ENCODE measurements at places on chromosomes 1 and 21. TPM values are rescaled to one million over a fixed set of nuclear protein-coding genes. Genes with fewer than 3 reads are reported as not detected.

- DNase-seq = peak; percentile 70
These were observed 82.1 kb upstream of the ARHGEF16 start for GRCh38 chr1:3372317-3372716.

DNA sequence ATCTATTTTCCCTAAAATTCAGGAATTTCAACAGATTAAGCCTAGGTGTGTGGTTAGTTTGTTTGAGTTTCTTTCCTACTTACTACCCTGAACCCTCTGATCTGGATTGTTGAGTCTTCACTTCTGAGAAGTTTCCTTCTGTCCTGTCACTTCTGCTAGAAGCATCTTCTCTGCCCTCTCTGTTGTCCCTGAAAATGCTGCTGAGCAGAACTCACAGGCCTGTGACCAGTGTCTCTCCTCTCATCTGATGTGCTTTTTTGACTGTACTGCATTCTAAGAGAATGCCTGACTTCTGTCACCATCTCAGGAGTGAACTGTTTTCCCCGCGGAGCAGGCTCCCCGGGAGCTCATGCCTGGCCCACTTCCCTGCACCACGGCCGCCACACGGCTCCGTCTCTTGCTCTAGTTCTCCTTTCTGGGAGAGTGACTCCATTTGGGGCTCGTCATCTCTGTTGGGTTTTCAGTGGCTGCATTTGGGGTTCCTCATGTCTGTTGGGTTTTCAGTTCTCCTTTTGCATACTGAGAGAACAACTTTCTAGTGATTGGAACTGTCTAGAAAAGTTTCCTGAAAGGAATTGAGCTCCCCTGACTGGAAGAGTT, 77.9 kb downstream of the POFUT2 start:
- peak; percentile 49 for DNase-seq

GRCh38 chr1:43348343-43348808, 10.4 kb upstream of the CDC20 start:
- DNase-seq = no peak

- no peak for DNase-seq
These were observed 16.2 kb downstream of the CHRNB2 start for GRCh38 chr1:154583773-154584172.

CRYAA gene
- total RNA-seq = not detected

- DNase-seq = no peak
These were observed 44.3 kb downstream of the PEX14 start for GRCh38 chr1:10519016-10519417.

DNA sequence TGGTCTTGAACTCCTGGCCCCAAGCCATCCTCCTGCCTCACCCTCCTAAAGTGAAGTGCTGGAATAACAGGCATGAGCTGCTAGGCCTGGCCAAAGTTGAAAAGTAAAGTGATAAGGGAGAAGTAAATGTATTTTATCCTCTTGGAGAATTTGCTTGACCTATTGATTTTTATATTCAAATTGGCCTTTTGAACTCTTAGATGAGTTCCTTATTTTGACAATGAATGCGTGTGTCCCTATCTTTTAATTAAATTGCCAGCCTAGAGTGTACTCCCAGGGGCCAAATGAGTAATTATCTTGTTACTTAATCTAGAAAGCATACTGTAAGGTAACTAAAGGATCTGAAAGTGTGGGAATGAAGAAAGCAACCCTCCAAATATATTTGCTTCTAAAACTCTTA, 11.4 kb downstream of the RNF11 start:
- DNase-seq = no peak

DNA sequence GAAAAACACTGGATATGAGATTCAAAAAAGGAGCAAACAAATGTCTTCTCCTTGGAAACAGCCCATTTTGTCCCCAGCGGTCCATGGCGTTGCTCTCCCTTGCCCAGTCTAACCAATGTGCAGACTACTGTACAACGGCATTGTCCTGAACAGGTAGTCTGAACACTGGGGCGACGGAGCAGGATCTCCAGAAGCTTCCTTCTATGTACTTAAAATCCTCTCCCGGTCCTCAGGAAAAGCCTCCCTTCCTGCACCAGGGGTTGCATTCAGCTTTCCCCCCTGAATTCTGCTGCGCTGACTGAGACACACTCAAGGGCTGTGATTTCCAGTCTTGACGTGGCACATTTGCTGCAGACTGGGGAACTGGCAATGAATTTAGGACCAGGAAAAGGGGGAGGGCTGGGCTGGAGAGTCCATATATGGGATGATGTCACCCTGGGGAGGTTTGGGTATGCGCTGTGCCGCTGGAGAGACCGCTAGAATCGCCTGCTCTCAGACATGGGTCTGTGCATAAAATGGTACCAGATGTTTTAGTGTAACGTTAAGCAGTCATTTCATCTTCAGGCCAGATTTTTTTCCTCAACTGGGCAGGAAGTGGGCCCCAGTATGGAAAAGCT, 275.9 kb upstream of the C1orf105 start:
- DNase-seq = peak; percentile 53

TMEM240 gene
- 0.52 TPM for total RNA-seq

MPL gene
- not detected for total RNA-seq

GRCh38 chr1:200965111-200965805, 58.3 kb downstream of the KIF21B start:
- no peak for DNase-seq

- DNase-seq = no peak
These were observed 56.7 kb downstream of the PTGS2 start for GRCh38 chr1:186623551-186623950.

MTARC1 gene
- total RNA-seq = not detected

OPTC gene
- total RNA-seq = not detected

DNA sequence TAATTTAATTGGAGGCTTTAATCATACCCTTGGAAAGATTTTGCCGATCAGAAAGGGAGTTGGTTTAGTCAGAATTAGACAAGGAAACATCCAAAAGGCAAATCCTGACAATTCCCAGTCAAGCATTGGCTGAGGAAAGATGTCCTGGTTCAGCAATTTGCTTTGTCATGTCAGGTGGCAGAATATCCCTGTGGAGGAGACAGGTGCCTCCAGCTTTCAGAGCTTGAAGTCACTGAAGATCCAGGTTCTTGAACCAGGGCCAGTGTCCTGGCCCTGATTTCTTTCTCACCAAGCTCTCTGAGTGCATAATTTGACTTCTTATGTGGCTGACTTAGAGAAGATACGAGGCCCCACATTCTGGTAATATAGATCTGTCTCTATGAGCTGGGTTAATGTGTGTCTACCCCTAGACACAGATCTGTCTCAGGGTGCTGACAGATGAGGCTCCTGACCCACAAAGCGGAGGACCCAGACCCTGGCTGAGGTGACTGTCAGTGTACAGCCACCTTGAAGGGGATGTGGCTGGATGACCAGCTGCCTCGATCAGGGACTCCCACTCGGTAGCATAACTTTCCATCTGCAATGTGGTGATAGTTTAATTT, 118.9 kb downstream of the HHAT start:
- DNase-seq = no peak

DNA sequence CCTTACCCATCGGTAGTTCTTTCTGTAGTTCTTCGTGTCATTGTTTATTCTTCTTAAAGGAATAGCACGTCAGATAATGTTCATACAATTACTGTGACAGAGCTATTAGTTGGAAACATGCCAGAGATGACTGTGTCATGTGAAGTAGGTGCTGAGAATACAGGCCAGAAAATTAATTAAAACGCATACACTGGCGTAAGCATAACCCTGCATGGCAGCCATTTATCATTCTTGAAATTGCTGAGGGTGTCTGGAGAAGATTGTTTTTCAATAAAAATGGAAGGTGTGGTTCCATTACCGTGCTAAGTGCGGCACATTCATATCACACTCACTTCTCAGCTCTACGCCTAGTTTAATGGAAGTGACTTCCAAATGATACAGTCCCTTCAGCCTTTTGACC, 7.8 kb downstream of the ETS2 start:
- DNase-seq = no peak

DNA sequence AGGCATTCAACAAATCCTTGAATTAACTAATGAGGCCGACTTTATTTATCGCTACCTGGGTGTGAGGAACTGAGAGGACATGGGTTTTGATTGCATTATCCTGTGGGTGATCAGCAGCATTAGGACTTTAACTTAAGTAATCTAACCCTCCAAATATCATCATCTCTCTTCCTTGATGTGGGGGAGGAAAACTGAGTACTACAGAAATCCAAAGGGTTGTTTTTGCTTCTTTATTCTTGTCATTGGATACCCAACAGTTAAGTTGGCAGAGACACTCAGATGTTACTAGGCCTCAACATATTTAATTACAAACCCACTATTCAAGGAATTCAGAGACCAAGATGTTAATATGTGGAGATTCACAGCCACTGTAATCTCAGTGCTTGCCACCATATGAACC, 97.4 kb upstream of the ST6GALNAC5 start:
- DNase-seq = no peak

GRCh38 chr1:193339401-193339800, 153.0 kb upstream of the B3GALT2 start:
- DNase-seq = no peak

DNA sequence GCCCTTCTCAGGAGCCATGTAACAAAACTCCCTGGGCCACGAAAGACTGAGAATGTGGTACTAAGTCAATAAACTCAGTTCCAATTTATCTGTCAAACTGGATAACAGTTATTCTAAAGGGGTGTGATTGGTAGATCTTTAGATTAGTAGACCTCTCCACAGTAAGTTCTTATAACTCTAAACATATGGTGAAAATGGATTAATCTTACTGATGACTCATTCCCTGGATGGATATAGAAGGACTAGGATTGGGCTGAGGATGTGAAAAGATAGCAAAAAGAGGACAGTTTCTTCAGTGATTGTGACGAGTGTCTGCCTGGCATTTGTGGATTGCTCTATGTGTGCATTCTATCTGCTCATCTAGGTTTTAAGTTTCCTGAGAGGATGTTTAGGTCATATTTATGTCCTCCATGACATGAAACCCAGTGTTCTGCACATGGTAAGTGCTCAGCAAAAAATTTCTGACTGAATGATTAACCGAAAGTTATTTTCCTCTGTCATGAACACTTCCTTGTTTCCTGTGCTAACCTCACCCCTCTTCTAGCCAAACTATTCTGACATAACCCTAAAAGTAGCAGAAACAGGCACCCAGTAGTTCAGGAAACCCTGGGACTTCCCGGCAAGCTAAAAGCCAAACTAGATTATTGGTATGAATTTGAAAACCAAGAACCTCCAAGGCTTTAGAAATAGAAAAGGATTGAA, 397.5 kb upstream of the PLXNA2 start:
- DNase-seq = no peak

AIRE gene
- 0.05 TPM for total RNA-seq

DENND2C gene
- 0.12 TPM for total RNA-seq

TACSTD2 gene
- total RNA-seq = not detected

- peak; percentile 91 for DNase-seq
These were observed at the start of gene CSF1 for GRCh38 chr1:109910123-109910962. CSF1 (plus strand) TSS chr1:109910849; CDS start chr1:109911024, 175 bp downstream.

GRCh38 chr1:209029737-209030136, 553.8 kb upstream of the CAMK1G start:
- no peak for DNase-seq

DNA sequence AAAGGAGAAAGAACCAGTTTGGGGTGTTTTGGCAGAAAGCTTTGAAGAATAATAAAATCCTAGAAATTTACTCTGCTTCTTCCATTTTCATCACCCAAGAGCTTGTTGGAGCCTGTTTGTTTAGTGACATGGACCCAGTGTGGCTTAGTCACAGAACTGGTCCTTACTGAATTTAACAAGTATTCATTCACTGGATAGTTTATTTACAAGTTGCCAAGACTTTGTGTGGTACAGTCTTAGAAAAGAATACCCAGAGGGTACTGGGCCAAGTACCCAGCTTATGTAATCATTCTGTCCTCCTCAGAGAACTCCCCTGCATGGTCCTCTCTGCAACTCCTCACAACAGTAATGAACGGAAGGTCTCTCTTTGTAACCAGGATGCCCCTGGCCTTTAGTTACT, 16.4 kb downstream of the RAB4A start:
- no peak for DNase-seq

DNA sequence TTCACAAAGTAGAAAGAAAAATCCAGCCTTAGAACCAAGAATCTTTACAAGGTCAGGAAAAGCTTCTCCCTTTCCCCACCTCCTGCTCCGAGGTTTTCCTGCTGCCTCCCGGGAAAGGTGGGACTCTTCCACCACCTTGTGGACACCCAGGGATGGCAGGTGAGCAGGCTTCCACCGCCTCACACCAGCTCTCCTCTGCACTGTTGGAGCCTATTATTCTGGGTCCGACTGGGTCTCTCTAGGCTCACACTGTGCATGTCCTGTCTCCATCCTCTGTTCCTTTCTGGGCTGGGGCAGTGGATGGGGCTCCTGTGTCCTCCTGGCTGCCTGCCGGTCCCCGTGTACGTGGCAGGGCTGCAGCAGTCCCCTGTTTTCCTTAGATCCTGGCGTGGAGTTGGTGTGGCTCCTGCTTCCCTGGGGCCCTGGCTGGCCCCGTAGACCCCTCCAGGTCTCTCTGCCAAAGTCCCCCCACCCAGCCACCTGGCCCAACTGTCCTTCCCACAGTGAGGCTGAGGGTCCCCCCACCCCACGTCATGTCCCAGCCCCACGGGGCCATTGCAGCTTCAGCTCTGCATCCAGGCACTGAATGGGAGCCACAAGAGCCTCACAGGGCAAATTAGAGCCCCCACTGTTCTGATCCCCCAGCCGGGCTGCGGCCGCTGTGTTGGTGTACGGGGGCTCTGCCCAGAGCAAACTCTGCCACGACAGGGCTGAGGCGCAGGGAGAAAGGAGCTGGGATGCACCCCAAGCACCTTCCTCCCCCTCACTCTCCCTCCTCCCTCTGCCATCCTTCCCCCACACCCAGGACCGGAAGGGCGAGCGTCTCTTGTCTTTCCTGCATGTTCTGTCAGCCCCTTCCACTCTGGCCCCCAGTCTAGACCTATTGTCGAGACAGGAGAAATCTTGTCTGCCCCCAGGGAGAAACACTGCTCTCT, 3.3 kb upstream of the SLC45A1 start:
- DNase-seq = peak; percentile 83

DNA sequence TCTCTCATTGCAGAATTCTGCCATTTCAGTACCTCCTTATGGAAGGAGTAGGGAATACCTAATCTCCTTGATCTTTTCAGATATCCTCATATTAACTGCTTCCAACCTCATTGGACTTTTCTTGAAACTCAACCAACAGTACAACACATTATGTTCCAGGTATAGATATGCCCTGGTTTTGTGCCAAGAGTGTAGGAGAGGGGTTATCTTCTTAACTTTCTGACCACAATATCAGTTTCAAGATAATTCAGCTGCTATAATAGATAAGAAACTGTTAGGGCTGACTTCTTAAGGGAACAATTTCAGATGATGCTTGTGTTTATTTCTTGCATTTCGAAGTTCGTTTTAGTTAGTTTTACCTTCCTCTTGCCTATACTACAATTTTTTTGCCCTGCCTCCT, 2.1 kb upstream of the LPGAT1 start:
- DNase-seq = no peak

DNA sequence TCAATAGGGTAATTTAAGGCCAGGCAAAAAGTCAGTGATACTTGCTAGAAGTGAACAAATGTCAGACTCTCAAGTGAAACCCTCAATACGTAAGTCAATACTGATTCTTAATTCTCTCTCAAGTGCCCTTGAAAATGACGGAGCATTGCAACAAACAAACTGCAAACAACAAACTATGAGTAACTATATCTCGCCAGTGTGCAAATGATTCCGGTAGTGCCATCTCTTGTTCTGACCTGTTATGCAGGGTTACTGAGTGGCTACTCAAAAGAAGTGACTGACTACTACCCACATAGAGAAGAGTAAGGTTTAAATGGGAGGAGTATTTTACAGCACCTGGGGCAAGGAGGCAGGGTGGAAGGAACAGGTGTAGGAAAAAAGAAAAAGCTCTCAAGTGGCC, 1.6 kb downstream of the SLC19A2 start:
- DNase-seq = no peak

- DNase-seq = no peak
These were observed 151.4 kb downstream of the AMY1C start for GRCh38 chr1:103901072-103901471.

RAB7B gene
- not detected for total RNA-seq

All from activated CD4-positive, alpha-beta T cell treated with anti-CD3 and anti-CD28 coated beads, Interleukin-2, amount 10 ng/mL, durations not matched to agents 24 days and 14 days (primary cell).